NK-92 treated with Interleukin-12 subunit alpha and Interleukin-12 subunit beta, amount 100 ng/mL, for 24 hours (cell line): ENCODE measurements at places on chromosomes 13 and 19.
A peak's percentile ranks its signal among the peaks of the same experiment; 100 is the strongest.

- no peak for DNase-seq
These were observed 20.0 kb downstream of the ENOX1 start for GRCh38 chr13:43766725-43767124.

DNA sequence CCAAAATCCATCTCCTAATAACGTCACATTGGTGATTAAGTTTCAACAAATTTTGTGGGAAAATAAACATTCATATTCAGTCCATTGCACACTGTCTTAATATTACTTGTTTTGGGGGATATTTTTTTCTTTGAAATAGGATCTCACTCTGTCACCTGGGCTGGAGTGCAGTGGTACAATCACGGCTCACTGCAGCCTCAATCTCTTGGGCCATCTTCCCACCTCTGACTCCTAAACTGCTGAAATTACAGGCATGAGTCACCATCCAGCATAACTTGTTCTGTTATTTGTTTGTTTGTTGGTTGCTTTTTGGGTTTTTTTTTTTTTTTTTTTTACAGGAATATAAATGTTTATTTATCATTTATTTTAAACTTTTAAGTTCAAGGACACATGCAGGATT, 556.1 kb upstream of the SLITRK6 start:
- no peak for DNase-seq

GRCh38 chr13:50676602-50677001, 166.9 kb downstream of the DLEU7 start:
- peak; percentile 17 for DNase-seq

GRCh38 chr13:43522788-43523187, 264.0 kb downstream of the ENOX1 start:
- DNase-seq, result no peak

- no peak for DNase-seq
These were observed 9.3 kb upstream of the GTF3A start for GRCh38 chr13:27415116-27415515.

DNA sequence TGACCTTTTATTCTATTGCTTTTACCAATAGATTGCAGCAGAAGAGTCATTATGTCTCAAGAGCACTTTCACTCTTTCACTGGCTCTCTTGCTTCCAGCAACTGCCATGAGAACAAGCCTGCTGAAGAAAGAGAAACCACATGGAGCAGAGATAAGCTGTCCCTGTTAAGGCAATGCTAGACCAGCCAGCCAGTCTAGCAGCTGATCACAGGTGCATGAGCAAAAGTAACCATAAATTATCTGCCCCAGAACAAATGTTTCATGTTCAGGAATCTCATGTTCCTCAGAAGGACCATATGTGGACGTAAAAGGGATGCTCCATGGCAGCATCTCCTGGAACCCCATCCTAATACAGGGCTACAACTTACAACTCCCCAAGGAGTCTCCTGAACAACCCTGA, 20.4 kb upstream of the DCLK1 start:
- DNase-seq, result no peak

DNA sequence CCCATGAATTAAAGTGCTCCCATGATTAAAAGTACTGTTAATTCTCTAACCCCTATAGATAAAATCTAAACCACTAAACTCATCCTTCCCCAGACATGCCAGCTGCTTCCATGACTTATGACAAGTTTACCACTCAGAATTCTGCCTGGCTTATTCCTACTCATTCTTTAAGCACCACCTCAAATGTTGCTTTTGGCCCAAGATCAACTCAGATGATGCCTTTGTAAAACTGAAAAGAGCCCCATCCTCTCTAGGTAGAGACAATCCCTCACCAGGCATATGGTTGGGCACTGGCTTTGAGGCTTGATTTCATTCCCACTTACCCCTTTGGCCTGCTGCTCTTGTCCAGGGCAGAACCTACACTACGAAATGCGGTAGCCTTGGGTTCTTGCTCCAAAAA, 250.0 kb downstream of the DNAJC15 start:
- no peak for DNase-seq

DNA sequence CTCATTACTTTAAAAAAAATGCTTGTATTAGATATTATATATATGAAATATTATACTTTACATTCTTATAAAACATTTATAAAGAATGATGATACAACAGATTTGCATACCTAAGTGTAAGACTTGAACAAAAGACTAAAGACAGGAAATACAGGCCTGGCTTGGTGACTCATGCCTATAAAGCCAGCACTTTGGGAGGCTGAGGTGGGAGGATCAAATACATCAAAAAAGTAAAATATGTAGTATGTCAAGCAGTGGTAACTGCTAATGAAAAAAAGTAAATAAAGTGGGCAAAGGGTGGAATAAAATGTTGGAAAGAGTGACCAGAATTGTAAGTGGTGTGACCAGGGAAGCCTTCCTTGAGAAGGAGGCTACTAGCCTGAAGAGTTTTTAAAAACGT, 133.7 kb downstream of the GGACT start:
- DNase-seq, result no peak

- DNase-seq, result no peak
These were observed 115.8 kb upstream of the SPACA7 start for GRCh38 chr13:112260108-112261055.

GRCh38 chr13:24671386-24672113, 8.7 kb upstream of the ATP12A start:
- DNase-seq, result no peak

DNA sequence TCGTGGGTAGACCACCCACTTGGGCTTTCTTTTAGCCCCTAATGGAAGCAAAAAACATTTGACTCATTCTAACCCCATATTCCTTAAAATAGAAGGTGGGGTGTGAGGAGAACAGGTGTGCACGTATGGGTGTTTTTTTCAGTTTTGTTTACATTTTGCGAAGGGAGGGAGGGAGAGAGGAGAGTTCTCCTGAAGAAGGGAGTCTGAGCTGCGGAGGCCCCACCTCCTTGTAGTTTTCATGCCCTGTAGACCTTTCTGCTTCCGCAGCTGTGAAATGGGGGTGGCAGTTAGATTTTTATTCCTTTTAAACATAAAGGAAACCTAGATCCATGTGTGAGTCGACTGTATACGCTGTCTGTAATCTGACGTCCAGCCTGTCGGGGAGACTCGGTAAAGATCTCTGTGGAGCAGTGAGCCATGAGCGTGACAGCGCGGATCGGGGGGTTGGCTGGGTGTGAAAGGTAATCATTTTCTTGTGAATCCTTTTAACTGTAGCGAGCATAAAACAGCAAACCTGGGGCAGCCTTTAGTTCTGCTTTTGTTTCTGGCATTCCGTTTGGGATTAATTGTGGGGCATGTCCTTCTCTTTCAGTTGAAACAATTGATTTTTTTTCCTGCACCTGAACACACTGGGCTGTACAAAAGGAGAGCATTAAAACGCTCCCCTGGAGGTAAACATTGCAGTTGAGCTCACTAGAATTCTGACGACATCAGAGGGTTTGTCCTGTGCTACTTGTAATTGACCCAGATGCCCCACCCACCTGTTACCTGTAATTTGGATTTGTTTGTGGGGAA, 2.3 kb downstream of the UPF1 start:
- DNase-seq, result no peak

- DNase-seq, result no peak
These were observed 10.7 kb downstream of the CCDC124 start for GRCh38 chr19:17943274-17944221.

DNA sequence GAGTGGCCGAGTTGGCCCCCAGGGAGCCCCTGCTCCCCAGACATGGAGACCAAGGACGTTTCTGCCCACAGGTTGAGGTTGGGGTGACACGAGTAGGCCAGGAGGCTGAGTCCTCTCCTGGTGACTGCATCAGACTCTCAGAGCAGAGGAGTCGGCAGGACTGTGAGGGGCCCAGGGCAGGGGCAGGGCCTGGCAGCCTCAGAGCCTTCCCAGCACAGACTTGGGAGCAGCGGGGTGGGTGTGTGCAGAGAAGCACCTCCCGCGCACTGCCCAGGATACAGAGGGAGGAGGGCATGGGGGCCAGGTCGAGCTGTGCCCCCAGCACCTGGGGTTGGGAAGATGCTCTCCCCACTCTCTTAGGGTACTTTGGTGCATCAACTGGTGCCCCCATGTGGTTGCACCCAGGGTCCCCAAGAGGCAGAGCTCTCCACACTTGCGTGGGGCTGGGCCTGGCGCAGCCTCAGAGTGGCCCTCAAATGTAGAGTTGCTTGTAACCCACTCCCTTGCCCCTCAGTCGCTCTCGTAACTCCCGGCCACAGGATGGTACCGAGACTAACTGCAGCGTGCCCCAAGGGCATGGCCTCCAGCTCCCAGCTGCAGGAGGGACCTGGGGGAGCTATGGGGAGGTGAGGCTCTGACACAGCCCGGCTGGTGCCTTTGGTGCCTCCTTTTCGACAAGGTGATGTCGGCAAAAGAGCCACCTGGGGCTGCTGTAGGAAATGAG, 15.9 kb downstream of the TSSK6 start:
- no peak for DNase-seq

- DNase-seq, result no peak
These were observed 18.4 kb upstream of the EPHX3 start for GRCh38 chr19:15250640-15250993.

DNA sequence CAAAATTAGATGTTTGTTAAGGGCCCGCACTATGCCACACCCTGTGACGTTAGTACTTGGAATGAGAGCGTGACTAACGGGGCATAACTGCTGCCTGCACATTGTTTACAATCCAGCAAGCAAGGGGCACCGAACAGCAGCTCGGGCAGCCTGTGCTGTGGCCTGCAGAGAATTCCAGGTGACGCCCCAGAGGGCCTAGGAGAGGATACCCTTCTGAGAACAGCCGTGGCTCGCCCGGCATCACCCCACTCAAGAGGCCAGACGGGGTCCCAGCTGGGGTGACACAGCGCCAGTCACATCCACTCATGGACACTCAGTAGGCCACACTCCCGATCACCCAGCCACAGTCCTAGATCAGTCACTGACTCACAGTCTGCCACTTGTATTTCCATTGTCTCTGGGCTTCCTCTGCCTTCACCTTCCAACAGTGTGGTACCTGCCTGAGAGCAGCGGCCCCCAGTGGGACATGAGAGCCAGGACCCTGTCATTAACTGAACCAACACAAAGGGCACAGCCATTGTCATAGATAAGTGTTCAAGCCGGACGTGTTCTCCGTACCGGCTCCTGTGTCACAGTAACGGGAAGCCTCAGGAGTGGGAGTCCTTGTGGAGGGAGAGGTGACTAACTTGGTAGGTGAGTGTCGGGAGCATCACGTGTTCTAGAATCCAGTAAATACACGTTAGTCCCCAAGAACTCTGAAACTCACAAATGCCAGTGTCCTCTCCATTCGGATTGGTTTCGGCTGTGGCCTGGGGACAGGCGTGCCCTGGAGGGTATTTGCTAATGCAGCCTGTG, 7.5 kb downstream of the ZNF331 start:
- no peak for DNase-seq

- DNase-seq, result no peak
These were observed 396.9 kb downstream of the MYO16 start for GRCh38 chr13:109026266-109026665.

DNA sequence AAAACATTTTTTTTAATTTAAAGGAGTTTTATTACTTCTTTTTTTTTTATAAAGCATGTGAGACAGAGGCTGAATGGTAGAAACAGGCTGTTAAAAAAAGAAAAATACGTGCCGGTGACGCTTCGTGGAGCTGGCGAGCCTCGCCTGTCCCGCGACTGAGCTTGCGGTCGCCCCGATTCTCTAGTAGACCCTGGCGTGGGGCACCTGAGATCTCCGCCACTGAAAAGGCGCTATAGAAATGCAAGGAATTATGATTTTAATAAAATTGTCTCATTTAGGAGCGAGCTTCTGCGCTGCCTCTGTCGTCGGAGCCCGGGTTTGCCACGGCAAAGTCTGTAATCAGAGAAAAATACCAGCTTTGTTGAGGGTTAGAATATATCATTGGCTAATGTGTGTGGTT, 18.4 kb downstream of the NFIX start:
- DNase-seq, result no peak

DNA sequence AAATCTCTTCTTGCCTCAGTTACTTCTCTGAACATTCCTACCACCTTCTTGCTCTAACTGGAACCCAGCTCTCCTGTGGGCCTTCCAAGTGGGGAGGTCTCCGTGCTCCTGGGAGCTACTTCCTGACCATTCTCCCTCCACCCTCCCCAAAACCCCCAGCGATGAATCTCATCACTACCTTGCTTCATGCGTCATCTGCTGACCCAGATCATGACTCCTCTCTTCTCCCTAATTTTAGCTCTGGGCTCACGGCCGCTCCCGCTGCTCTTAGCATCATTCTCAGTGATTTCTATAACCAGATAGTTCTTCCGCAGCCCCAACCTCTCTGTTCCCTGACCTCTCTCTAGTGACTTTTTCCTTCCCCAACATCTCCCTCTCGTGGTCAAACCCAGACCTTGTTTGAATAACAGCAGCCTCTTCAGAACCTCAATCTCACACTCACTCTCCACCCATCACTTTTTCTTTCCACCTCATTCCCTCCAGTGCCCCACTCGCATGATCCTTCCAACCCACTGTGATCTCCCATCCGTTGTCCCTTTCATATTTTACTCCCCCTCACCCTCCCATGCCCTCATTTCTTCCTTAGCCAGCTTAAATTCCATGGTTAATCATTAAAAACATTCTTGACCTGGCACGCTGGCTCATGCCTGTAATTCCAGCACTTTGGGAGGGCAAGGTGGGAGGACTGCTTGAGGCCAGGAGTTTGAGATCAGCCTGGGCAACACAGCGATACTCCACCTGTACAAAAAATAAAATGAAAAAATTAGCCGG, 21.8 kb downstream of the MRPS12 start:
- no peak for DNase-seq

DNA sequence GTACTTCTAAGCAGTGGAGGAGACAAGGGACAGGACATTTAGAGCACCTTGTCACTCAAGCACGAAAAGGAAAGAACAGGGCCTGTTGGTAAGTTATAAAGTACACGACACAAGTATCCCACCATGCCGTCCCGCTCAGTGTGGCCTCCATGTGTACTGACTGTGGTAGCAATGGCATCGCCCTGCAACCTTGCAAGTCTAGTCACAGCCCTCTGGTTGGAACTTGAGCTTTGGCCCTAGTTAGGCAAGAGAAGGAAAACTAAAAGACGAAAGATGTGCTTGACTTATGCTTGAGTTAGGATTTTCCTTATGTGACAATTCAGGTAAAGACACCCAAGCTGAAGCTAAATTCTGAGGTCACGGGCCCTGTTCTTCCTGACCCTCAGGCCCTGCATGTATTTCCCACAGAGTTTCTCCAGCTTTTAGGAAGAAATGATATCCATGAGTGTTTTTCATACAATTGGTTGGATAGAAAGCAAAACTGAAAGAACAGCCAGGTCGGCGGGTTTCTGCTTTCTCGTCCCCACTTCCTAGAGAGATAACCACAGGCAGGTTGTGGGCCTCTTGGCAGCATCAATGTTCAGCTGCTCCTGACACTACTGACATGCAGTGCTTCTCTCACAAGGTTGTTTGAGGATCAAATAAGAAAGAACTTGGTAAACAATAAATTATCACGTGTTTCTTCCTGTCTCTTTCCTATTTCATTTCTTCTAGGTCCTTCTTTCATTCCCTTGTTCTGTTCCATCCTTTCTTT, 216.2 kb downstream of the IRS2 start:
- DNase-seq, result peak; percentile 36

GRCh38 chr13:24214528-24214927, 54.0 kb downstream of the SPATA13 start:
- DNase-seq, result no peak

GRCh38 chr13:75702476-75702875, 66.3 kb downstream of the LMO7 start:
- no peak for DNase-seq

- no peak for DNase-seq
These were observed 25.4 kb upstream of the ZMYM5 start for GRCh38 chr13:19888799-19889198.
